CD4-positive, alpha-beta T cell treated with Interleukin-2 at 100 ng/mL for 4 hours (primary cell): ENCODE measurements at places on chromosomes 2 and 18.

DNA sequence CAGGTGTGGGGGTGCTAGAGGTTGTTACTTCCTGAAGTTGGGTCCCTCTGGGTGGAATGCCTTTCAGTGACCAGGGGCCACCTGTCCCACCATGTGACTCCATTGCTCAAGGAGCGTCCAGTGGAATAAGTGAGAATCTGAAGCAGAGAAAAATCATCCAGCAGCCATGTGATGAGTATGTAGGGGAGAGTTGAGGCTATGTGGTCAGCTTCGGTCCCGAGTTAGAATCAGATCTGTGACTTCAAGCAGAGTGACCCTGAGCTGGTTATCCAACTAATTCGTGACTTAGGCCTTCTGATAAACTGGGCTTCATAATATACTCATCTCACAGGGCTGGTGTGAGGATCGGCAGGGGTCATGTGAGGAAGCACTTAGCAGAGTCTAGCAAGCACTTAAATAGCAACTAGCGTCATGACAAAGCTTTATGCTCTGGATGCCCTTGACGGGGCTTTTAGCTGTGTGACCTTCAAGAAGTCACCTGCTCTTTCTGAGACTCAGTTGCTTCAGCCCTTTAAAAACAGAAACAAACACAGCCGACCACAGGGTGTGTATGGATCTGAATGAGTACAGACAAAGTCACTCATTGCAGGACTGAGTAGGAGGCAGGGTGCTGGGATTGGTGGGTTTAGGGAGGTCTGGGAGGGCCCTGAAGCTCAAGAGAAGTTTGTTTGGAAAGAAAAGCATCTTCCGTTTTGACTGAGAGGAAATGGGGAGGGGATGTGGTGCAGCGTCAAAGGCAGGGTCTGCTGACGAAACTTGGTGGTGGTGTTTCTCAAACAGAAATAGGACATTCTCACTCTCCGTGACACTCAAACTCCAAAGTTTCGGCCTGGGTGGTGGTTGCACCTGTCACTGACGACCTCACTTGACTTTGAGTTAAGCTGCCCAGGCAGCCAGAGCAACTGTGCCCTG lies 264.0 kb upstream of the CXCR4 start:
- peak; percentile 56 for DNase-seq

DNA sequence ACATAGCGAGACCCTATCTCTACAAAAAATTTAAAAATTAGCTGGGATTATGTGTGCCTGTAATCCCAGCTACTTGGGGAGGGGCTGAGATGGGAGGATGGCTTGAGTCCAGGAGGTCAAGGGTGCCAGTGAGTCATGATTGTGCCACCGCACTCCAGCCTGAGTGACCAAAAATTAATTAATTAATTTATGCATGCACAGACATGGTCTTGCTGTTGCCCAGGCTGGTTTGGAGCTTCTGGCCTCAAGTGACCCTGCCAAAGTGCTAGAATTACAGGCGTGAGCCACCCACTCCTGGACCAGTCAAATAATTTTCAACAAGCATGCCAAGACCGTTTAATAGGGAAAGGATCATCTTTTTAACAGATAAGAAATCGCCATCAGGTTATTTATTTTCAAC lies 57.7 kb upstream of the TFCP2L1 start:
- no peak for DNase-seq

GRCh38 chr2:232418466-232419244 lies 12.0 kb downstream of the ALPG start:
- DNase-seq, result no peak

DNA sequence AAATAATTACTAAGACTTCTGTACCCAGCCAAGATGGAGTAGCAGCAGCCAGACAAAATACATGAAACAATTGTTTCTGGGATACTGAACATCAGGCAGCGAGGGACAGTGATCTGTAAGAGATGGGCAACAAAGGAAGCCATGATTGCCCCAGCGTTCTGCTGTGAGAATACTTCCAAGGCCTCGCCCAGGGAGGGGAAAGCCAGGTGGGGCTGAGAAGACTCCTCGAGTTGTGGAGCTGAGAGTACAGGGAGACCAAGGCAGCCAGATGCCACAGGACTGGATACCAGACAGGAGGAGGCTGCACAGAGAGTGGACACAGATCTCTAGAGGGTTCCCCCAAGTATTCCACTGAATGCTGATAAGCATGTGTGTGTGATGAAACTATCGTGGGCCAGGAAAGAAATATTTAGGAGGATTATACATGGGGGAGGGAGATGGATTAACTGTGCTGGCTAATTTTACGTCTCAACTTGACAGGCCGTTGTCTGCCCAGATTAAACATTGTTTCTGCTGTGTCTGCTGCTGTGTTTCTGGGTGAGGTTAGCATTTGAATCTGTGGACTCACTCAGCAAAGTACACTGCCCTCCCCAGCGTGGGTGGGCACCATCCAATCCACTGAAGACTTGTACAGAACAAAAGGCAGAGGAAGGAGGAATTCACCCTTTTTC lies 10.2 kb upstream of the LIMS2 start:
- DNase-seq, result no peak

DNA sequence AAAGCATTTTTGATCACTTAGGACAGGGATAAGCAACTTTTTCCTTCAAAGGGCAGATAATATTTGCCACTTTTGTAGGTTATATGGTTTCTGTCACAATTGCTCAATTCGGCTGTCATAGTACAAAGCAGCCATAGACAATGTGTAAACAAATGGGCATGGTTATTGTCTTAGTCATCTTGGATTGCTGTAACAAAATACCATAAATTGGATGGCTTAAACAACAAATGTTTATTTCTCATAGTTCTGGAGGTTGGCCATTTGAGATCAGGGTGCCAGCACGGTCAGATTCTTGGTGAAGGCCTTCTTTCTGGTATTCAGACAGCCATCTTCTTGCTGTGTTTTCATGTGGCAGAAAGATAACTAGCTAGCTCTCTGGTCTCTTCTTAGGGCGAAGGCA lies 91.2 kb downstream of the TAF4B start:
- DNase-seq, result no peak

- no peak for DNase-seq
Observed at GRCh38 chr18:71398531-71398930, 1109.7 kb downstream of the SOCS6 start.

GRCh38 chr2:118838741-118839455 lies 8.6 kb downstream of the EN1 start:
- no peak for DNase-seq

DNA sequence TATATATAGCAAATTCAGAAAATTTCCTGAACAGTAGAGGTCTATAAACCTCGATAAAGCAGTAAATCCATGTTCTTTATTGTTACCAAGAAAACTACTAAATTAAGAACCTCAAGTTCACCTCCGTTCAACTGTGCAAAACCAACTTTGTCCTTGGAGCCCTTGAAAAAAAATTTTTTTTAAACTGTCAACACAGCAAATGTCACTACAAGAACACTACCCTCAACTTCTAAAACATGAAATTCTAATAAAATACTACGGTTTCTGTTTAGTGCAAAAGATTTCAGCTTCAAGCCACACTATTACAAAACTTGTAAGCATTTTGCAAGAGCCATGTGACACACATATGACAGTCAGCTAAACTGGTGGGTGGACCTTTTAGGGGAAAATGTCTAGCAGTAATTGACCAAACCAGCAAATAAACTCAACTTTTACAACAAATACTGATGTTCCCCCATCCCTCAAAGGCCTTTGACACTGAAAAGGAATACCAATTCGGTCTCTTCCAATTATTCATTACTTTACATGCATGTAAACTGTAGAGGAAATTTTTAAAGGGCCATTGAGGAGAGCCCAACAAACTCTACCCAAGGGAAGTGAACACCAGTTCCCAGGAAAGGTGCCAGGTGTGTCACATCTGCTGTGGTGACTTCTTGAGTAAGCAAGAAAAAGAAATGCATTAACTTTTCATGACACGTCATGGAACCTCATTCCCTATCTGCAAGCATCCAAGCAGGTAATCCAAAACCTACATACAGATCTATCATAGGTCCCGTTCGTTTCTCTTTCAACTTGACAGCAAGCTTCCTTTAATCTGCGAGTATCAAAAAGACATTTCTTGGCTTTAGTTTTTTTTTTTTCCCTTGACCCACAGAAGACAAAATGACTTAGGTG lies 1.4 kb downstream of the RAB1A start:
- DNase-seq, result peak; percentile 7
